ENCODE measurements at places on chromosomes 13 and 19.

DNA sequence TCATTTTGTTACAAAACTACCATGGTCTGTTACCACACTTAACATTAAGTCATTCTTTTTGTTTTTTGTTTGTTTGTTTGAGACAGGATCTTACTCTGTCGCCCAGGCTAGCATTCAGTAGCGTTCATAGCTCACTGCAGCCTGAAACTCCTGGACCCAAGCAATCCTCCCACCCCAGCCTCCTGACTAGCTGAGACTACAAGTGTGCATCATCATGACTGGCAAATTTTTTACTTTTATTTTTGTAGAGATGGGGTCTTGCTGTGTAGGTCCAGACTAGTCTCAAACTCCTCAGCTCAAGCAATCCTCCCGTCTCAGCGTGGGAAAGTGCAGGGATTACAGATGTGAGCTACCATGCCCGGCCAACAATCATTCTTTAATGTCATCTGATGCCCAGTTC, 3.3 kb downstream of the ALDH16A1 start:
- H3K4me1 ChIP-seq: peaks cover 4% of the 10 kb centered on the region
- no peaks in the 10 kb centered on the region for H3K27me3 ChIP-seq
- no peak for DNase-seq
- H3K27ac ChIP-seq: peak overlapping the region; percentile 31
- no peak overlapping the region for H3K4me3 ChIP-seq

DNA sequence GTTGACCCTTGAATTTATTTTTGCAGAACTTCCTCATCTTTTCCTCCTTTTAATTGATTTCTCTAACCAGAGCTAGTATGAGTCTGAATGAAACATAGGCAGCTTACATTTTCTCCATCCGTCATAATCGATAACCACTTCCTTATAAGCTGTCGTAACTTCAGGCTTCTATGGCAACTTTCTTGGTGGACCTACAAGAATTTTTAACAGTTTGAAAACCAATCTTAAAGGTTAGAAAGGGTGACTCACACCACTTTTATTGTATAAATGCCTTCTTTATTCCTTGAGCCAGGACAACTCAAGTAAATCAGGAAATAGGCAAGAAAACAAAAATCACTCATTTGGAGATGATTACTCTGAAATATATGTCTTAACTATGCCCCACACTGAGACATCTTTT, 105.7 kb upstream of the KL start:
- no peaks in the 10 kb centered on the region for H3K4me1 ChIP-seq
- H3K4me3 ChIP-seq: no peak overlapping the region
- H3K27ac ChIP-seq: no peak overlapping the region
- H3K27me3 ChIP-seq: no peaks in the 10 kb centered on the region

DNA sequence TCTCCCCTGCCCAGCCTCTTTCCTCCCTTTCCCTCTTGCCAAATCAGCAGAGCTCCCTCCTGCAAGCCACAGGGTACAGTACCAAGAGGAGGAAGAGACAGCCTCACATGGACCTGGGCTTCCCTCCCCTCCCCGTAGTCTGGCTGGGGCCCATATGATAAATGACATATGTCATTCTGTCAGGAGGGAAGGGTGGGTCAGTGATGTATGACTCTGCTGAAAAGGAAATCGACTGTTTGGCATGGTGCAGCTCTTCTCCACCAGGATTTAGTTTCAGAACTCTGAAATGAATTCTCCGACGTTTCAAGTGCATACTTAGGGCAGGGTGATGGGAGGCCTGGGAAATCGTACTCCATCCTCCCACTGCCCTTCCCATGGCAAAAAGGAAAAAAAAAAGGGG, 9.8 kb downstream of the TSHZ3 start:
- H3K27ac ChIP-seq: peak overlapping the region; percentile 76
- H3K27me3 ChIP-seq: no peaks in the 10 kb centered on the region
- no peak overlapping the region for H3K4me3 ChIP-seq
- no peaks in the 10 kb centered on the region for H3K36me3 ChIP-seq
- no peak for DNase-seq

- H3K36me3 ChIP-seq: no peaks in the 10 kb centered on the region
- no peaks in the 10 kb centered on the region for H3K4me1 ChIP-seq
- no peak overlapping the region for H3K4me3 ChIP-seq
- DNase-seq: no peak
Measured at GRCh38 chr13:96650301-96650886, 343.9 kb downstream of the OXGR1 start.

- DNase-seq: no peak
- H3K4me1 ChIP-seq: no peaks in the 10 kb centered on the region
- H3K27ac ChIP-seq: no peak overlapping the region
- H3K27me3 ChIP-seq: no peaks in the 10 kb centered on the region
Measured at GRCh38 chr13:35888981-35889380, 242.2 kb downstream of the DCLK1 start.

- H3K4me3 ChIP-seq: no peak overlapping the region
- no peak overlapping the region for H3K27ac ChIP-seq
- H3K4me1 ChIP-seq: peaks cover 43% of the 10 kb centered on the region
- DNase-seq: no peak
- no peaks in the 10 kb centered on the region for H3K36me3 ChIP-seq
- no peaks in the 10 kb centered on the region for H3K27me3 ChIP-seq
Measured at GRCh38 chr19:55473225-55474012, 3.0 kb upstream of the ZNF628 start.

DNA sequence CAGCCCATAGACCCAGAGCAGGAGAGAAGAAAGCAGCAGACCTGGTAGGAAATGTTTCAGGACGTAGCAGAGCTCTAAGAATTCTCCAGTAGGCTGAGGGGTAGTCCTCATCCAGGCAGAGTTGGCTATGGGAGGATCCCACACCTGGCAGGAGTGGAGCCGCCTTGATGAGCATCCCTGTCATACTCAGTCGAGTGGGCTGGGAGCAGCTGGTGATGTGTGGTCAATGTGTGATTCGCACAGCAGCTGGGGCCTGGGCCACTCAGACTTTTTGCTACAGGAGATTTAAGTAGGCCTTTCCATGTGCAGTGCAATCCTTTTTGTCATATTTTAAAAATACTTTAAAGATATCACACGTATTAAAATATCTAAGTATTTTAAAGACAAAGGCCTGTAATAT, 56.6 kb downstream of the MYO16 start:
- no peaks in the 10 kb centered on the region for H3K27me3 ChIP-seq
- no peak overlapping the region for H3K4me3 ChIP-seq
- H3K4me1 ChIP-seq: no peaks in the 10 kb centered on the region
- DNase-seq: no peak
- H3K36me3 ChIP-seq: no peaks in the 10 kb centered on the region
- no peak overlapping the region for H3K27ac ChIP-seq

GRCh38 chr13:46355088-46355468, 32.0 kb downstream of the RUBCNL start:
- no peak overlapping the region for H3K27ac ChIP-seq
- no peak for DNase-seq
- H3K4me1 ChIP-seq: no peaks in the 10 kb centered on the region
- H3K4me3 ChIP-seq: no peak overlapping the region

- H3K36me3 ChIP-seq: no peaks in the 10 kb centered on the region
- no peak for DNase-seq
- H3K4me1 ChIP-seq: peaks cover 45% of the 10 kb centered on the region
Measured at GRCh38 chr13:99018418-99019180, 40.7 kb upstream of the DOCK9 start.

- no peaks in the 10 kb centered on the region for H3K4me1 ChIP-seq
- peaks cover 47% of the 10 kb centered on the region for H3K36me3 ChIP-seq
- H3K27me3 ChIP-seq: no peaks in the 10 kb centered on the region
- no peak for DNase-seq
- no peak overlapping the region for H3K4me3 ChIP-seq
Measured at GRCh38 chr13:60519496-60519895, 122.5 kb downstream of the TDRD3 start.

All from esophagus squamous epithelium (tissue), 5 donors.